Activated T-cell treated with anti-CD3 and anti-CD28 coated beads for 48 hours (primary cell): ENCODE measurements at places on chromosomes 1 and 21.

DNA sequence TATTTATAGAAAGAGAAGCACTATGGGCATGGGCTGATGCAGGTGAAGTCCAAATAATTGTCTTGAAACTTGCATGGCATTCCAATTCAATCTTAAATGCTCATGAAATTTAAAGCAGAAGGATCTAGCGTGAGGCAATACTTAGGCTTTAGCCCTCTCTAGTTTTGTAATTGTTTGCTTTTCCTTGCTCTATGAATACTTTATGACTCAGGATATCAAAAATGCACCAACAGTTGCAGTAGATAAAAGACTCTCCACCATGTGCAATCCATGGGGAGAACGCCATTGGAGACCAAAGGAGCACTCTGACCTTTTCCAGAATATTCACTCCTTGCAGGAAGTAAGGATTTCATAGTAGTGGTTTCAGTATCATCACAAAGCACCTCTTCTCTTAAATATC is 436.4 kb downstream of the LRRIQ3 start:
- no peak for DNase-seq

DNA sequence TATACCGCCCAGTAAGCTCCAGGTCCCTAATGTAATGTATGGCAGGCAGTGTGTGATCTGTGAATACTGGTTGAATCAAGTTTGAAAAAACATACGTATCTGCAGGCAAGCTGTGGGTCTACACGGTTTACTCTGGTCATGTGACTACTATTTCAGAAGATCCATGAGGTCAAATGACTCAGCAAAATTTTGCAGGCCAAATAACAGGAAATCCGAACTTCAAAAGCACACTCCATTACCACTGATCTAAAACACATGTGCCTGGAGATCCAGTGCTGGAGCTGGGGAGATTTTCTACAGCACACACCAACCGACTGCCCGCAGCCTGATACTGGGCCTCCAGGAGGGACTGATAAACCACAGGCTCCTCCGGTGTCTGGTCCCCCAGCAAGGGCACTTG is 64.5 kb upstream of the SLC44A3 start:
- no peak for DNase-seq

GRCh38 chr1:95287081-95287480 is 53.1 kb downstream of the RWDD3 start:
- DNase-seq = no peak

GRCh38 chr1:180920702-180921101 is 8.0 kb downstream of the KIAA1614 start:
- no peak for DNase-seq

DNA sequence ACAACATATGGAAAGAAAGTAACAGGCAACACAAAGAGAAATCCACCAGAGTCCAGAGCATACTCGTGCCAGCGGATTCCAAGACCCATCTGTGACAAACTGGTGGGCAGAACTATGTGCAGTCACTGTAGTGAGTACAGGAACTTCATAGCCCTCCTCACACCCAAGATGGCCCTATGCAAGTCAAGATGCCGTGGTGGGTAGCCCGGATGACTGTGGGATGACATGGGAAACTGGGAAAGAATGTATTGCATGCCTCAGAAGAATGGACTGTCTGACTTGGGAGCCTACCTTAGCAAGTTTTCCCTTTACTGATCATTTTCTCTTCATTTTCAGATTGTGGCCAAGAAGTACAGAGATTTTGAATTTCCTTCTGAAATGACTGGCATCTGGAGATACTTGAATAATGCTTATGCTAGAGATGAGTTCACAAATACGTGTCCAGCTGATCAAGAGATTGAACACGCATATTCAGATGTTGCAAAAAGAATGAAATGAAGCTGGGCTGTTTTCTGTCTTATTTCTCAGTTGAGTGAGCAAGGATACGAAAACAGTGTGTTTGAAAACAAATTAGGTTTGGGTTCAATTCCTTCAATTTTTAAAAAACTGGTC is 47.3 kb downstream of the CLIC6 start:
- no peak for DNase-seq

DNA sequence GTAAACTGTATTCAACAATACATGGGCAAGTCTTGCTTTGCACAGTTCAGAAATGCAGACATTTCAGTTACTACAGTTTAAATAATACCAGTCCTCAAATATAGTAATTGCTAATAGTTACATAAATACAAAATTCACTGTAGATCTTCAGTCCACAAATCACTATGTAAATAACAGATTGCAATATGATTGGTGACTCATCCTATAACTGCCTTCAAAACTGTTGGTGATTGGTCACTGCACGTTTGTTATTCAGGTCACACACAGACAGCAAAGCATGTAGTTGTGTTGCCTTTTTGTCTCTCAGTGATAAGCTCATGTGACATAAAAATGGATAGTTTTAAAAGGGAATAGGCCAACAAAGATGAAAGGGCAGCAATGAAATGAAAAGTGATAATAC is 186.5 kb upstream of the CTTNBP2NL start:
- no peak for DNase-seq

DNA sequence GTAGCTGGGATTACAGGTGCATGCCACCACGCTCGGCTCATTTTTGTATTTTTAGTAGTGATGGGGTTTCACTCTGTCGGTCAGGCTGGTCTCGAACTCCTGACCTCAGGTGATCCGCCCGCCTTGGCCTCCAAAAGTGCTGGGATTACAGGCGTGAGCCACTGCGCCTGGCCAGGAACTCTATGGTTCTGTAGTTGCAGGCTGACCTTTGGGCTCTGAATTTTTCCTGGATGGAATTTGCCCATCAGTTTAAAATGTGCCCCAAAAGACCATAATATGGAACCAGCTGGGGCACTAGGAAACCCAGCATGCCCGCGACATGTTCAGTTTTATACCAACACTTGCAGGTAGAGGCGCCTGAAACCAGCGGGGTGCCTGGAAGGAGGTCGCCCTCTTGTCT is 1.6 kb upstream of the SCNN1D start:
- no peak for DNase-seq

DNA sequence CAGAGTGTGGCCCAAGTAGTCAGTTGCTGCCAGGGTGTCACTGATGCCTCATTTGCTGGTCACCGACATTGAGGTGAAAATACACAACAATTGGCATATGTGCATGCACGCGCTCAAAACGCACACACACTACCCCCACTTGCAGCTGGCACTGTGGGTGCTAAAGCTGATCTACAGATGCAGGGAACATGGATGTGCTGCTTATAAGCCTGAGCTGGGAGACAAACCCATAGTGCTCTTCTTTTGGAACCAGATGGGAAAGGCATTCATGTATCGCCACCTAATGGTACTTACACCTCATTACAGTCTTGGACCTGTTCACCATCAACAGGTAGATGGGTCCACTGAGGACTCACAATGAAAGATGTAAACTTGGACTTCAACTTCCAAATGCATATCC is 70.3 kb upstream of the CAMK1G start:
- DNase-seq = no peak

DNA sequence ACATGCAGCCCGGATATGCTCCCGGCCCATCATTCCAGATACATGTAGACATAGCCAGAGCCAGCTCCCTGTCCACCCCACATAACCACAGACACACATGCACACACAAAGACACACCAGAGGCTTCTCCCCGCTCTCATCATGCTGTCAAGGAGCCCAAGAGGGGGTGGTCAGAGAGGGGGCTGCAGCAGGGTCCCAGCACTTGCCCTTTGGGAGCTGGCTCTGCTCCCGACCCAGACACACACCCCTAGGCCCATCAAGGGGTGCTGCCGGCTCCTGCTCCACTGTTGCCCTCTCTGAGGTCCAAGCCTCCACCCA is 2.6 kb downstream of the PTAFR start:
- DNase-seq = no peak

DNA sequence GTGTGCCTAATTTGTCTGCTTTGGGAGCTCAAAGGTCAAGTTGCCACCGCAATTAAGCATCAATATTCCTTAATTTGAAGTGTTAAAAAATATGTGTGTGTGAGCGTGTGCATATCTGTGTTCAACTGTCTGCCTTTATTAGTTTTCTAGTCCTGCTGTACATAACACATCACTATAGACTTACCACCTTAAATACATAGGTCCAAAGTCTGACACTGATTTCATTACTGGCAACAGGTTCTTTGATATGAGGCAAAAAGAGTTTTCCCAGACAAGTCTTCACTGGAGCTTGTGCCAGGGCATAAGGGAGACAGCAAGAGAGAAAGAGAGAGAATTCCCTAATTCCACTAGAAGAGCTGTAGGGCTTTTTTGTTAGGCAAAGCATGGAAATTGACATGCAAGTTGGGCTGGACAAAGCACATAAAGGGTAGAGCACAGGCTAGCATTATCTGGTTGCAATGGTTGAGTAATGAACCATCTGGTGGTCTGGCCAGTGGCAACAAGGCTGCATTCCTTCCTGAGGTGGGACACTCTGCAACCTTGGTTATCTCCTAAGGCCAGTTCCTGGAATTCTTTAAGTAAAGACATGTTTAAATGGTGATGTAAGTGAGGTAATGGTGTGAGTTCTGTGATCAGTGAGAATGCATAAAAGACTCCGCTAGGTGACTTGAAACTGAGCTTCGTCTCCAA is 457.2 kb upstream of the ADAMTS5 start:
- DNase-seq = no peak

DNA sequence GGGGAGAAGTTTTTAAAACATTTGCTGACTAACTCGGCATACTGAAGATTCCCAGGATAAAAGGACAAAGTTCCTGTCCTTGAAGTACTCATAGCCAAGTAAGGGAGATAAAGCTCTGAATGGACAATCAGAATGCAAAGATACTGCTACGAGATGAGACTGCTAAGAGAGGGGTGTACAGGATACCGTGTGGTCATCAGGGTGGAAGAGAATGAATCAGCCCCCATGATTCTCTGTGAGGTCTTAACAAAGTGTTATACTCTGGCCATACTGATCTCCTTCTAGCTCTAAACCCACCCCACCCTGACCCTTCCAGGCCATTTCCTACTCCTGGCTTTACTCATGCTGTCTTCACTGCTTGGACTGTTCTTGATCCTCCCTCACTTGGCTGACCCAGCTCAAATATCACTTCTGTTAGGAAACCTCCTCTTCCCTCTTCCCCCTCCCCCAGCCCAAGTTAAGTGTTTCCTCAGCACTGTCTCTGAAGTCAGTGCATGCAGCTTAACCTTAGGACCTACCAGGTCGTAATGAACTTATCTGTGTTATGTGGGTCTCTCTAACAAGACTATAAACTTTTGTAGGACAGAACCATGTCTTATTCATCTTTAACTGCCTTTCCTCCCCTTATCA is 15.8 kb upstream of the MAGOH start:
- no peak for DNase-seq

GRCh38 chr1:24878775-24879742 is 51.0 kb downstream of the RUNX3 start:
- DNase-seq = no peak

GRCh38 chr1:240612811-240613210 is 856 bp upstream of the GREM2 start:
- no peak for DNase-seq

- DNase-seq = no peak
Observed at GRCh38 chr21:32278103-32278502, 746 bp downstream of the MIS18A start.

DNA sequence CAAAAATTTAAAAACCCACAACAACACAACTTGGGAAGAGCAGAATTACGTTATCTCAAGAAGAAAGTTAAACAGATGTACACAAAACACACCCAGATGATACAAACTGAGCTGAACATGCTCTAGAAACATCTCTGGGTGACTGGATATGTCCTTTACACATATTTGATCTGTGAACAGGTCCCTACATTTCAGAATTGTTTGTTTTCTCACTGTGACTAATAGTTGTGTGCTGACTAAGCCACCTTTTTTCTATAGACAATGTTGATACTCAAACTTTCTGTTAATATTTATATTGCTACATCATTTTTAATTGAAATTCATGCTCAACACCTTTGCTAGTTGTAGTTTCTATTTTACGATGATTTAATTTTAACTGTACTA is 1.0 kb upstream of the F11R start:
- no peak for DNase-seq

- DNase-seq = no peak
Observed at GRCh38 chr21:36245649-36246048, 74.3 kb upstream of the MORC3 start.

GRCh38 chr1:185860859-185861258 is 126.7 kb downstream of the HMCN1 start:
- DNase-seq = no peak

DNA sequence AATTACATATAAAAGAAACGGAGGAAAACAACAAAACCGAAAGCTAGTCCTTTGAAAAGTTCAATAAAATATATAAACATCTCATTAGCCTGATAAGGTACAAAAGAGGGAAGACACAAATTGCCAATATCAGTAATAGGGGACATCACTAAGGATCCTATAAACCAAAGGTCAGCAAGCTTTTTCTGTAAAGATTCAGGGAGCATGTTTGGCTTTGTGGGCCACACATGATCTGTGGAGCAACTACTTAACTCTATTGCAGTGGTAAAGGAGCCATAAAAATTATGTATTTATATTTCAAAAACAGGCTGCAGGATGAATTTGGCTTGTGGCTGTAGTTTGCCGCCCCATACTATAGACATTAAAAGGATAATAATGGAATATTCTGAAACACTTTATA is 5.5 kb upstream of the NSUN4 start:
- DNase-seq = no peak

GRCh38 chr21:34298534-34299167 is 65.2 kb upstream of the KCNE2 start:
- DNase-seq = no peak

GRCh38 chr21:31018232-31018631 is 20.0 kb downstream of the KRTAP19-8 start:
- DNase-seq = no peak

DNA sequence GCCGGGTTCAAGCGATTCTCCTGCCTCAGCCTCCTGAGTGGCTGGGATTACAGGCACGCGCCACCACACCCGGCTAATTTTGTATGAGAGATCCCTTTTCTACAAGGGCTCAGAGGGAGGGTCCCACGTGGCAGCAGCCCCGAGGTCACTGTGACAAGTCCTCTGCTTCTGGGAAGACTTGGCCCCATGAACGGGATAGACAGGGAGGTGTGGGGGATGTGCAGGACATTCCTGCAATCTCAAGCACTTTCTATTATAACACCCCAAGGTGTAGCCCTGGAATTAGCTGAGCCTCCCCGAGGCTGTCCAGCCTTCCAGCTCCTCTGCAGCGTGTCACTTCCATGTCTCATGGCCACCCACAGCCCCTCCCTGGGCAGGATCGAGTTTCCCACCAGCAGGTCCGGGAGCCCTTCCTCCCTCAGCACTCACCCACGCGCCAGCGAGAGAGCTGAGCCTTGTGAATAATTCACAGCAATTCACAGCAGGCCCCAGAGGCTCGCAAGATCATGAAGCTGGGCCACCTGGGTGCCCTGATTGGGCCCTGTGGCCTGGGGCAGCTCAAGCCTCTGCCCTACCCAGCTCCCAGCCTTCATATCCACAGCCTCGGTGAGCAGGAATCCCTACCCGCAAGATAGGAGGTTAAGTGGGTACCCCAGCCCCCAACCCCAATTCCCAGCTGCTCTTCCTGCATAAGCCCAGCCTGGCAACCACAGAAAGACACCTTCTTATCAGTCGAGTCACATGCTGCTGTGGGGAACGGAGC is 22.8 kb upstream of the RNU1-4 start:
- DNase-seq = no peak
